Osteoblast (primary cell): ENCODE measurements at places on chromosomes 6 and 20. TPM values are rescaled to one million over a fixed set of nuclear protein-coding genes. Genes with fewer than 3 reads are reported as not detected.

Gene CST7
- not detected in 2 replicates for total RNA-seq

Gene EFCAB8
- 1.4 TPM in 1 of 2 replicates, not detected in the other for total RNA-seq

Gene PPIL1
- total RNA-seq = 9.8 and 10.9 TPM in 2 replicates

Gene LTB
- total RNA-seq = 0.29 TPM in 1 of 2 replicates, not detected in the other

DNA sequence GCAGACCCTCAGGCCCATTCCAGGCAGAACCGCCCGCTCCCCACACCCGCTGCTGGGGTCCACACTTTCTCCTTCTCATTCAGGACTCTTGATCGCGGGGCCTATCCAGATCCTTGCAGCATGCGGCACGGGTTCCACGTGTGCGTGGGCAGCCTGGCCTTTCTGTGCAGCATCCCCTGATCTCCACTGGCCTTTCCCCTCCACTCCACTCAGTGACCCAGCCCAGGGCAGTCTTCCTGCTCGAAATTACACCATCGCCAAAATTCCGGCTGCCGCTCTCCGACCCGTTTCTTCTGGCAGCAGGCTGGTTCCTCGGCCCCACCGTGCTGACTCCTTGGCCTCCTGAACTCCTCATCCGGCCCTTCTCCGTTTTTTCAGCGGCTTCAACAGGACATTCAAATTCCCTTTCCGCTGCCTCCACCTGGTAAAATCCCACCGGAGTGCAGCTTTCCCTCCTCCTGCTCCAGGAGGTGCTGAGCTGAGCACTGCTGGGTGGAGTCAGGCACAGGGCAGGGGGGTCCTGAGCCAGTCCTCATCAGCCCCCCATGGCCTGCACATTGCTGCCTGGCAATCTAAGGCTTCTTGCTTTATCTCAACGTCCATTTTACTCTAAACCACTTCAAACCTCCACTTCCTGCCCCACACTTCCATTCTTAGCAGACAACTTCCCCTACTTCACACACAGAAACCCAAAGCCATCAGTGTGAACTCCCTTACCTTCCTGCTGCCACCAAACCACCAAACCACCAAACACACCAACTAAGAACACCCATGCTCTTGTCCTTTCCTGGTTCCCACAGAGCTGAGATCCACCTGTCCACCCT lies 9.0 kb downstream of the SFT2D1 start:
- DNase-seq = no peak
